ENCODE measurements at places on chromosomes 7 and 10. TPM values are rescaled to one million over a fixed set of nuclear protein-coding genes. Genes with fewer than 3 reads are reported as not detected.
A peak's percentile ranks its signal among the peaks of the same experiment; 100 is the strongest.

DNA sequence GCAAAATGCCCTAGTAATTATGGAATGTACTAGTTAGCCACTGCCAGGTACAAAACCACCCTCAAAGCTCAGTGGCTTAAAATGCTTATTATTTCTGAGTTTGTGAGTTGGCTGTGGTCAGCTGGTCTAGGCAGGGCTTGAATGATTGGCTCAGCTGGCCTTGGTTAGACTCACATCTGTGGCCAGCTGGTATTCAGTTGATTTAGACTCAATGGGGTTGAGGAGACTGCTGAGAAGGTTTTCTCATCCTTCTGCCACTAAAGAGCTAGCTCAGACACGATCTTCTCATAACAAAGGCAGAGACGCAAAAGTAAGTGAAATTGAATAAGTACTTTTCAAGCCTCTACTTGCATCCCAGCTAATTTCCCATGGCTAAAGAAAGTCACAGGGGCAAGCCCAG lies 57.1 kb upstream of the CYP2C18 start:
- DNase-seq: no peak

DNA sequence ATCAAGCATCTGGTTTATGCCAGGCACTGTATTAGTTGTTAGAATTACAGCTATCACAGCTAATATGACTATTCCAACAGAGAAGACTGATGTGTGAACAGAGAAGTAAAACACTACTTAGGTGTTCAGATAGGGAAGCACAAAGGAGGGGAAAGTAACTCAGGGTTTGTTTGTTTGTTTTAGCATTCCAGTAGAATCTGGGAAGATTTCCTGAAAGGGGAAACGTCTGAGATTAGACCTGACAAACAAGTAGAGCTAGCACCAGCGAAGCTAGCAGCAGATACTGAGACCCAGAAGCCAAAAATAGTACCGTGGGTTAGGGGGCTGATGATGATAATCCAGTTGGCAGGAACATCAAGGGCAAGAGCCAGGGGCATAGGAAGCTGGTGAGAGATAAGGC lies 28.8 kb upstream of the KLHL7 start:
- DNase-seq: no peak

GRCh38 chr10:99526861-99527504 lies 5.8 kb upstream of the NKX2-3 start:
- DNase-seq: no peak

- peak; percentile 13 for DNase-seq
Measured at GRCh38 chr10:125129076-125129458, 31.3 kb downstream of the CTBP2 start.

GRCh38 chr10:34626158-34626880 lies 188.8 kb downstream of the PARD3 start:
- no peak for DNase-seq

DNA sequence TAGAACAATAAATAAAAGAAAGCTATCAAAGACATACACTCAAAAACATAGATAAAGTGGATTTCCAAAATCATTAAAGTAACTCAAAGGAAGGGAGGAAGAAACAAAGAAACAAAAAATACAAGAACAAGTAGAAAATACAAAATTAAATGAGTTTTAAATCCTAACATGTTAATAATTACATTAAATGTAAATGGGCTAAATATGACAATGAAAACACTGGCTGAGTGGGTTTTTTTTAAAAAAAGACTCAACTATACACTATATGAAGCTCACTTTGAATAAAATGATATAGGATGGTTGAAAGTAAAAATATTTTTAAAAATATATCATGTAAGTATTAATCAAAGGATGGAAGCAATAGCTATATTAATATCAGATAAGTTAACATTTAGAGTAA lies 371.4 kb downstream of the PTPRN2 start:
- no peak for DNase-seq

DNA sequence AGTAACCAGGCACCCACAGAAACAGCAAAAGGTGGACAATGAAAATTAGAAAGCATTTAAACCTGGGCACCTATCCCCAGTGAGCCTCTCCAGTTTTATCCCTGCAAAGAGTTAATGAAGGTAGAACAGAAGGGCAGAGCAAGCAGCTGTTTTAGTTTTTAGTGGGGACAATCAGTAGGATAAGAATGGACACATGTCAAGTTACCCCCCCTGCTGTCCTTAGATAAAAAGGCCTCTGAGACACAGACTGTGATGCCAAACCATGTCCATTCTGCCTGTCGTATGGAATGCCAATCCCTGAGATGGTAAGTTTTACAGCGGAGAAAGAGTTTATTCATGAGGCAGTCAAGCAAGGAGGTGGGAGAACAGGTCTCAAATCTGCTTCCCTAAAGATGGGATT lies 162.6 kb upstream of the AGR3 start:
- no peak for DNase-seq

DNA sequence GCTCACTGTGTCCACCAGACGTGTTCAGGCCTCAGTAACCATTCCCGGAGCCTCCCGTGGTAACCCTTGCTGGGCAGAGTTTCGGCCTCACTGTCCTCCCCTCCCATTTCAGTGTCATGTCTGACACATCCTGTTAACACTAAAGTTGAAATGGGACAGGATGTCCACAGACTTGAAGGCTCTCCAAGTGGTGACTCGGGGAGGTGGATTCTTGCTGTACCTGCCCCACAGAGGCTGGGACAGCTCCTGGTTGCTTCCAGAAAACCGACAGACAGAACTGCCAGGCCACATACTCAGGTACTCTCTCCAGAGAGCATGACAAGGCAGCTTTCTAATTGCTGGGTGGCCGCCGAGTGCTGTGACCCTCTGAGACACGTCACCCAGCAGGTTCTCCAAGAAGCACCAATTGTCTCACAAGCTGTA lies 17.9 kb upstream of the CYTH3 start:
- DNase-seq: peak; percentile 50

- DNase-seq: no peak
Measured at GRCh38 chr10:1504286-1504685, 233.0 kb downstream of the ADARB2 start.

- no peak for DNase-seq
Measured at GRCh38 chr7:117386110-117386706, 41.1 kb downstream of the ASZ1 start.

- DNase-seq: no peak
Measured at GRCh38 chr10:93871671-93872204, 22.0 kb upstream of the SLC35G1 start.

- no peak for DNase-seq
Measured at GRCh38 chr7:91811236-91811635, 69.3 kb downstream of the MTERF1 start.

DNA sequence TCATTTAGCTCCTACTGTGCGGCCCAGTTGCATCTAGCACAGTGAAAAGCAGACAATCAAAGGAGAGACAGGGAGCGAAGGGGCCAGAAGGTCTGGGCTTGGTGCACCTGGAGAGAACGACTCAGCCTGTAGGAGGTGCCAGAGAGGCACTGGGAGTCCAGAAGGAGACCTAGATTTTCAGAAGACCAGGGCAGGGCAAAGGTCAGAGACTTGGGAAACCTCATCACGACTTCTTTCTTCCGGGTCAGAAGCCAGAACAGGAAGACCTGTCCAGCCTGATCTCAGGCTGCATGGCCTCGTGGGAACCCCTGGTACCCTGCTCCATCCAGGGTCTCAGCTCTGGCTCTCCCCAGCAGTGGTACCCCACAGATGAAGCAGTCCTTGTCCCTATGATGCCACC lies 5.2 kb downstream of the AGAP3 start:
- no peak for DNase-seq

GRCh38 chr10:16843252-16843870 lies 26.1 kb upstream of the RSU1 start:
- no peak for DNase-seq

- DNase-seq: no peak
Measured at GRCh38 chr10:70405037-70405824, 1.3 kb downstream of the EIF4EBP2 start.

GRCh38 chr7:83159731-83160130 lies 3.0 kb downstream of the PCLO start:
- no peak for DNase-seq

The VOPP1 gene
- total RNA-seq: 71.6 TPM

The MET gene
- 22.0 TPM for total RNA-seq

The ZNF107 gene
- 1.9 TPM for total RNA-seq

The ANXA8 gene
- total RNA-seq: 0.77 TPM

The TCTN3 gene
- 32.7 TPM for total RNA-seq

The OR6V1 gene
- total RNA-seq: not detected

The SH3PXD2A gene
- total RNA-seq: 40.2 TPM

The UPK3B gene
- 0.62 TPM for total RNA-seq

The OPN4 gene
- total RNA-seq: not detected

The ZNF804B gene
- total RNA-seq: not detected

The DPYSL4 gene
- 19.9 TPM for total RNA-seq

The C10orf143 gene
- 2.6 TPM for total RNA-seq

The HOXA9 gene
- not detected for total RNA-seq

The SYNPO2L gene
- total RNA-seq: not detected

The TUBAL3 gene
- total RNA-seq: not detected

Measured in chondrocyte (in vitro differentiated cells).